ENCODE measurements at places on chromosomes 2 and 18.
A peak's percentile ranks its signal among the peaks of the same experiment; 100 is the strongest.

DNA sequence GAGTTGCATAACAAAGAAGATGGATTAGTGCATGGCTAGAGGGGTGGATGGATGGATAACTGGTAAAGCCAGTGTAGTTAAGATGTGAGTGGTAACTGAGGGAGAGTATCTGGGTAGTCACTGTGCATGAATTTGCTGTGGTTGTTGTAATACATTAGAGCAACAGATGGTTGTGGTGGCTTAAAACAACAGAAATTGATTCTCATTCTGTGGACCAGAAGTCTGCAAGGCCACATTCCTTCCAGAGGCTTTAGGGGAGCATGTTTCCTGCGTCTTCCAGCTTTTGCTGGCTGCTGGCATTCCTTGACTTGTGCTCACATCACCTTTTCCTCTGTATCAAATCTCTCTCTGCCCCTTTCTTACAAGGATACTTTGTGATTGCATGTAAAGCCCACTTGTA lies 155.4 kb downstream of the ASB1 start:
- peak; percentile 72 for DNase-seq

- DNase-seq: no peak
Observed at GRCh38 chr2:183541766-183542165, 417.5 kb downstream of the NUP35 start.

DNA sequence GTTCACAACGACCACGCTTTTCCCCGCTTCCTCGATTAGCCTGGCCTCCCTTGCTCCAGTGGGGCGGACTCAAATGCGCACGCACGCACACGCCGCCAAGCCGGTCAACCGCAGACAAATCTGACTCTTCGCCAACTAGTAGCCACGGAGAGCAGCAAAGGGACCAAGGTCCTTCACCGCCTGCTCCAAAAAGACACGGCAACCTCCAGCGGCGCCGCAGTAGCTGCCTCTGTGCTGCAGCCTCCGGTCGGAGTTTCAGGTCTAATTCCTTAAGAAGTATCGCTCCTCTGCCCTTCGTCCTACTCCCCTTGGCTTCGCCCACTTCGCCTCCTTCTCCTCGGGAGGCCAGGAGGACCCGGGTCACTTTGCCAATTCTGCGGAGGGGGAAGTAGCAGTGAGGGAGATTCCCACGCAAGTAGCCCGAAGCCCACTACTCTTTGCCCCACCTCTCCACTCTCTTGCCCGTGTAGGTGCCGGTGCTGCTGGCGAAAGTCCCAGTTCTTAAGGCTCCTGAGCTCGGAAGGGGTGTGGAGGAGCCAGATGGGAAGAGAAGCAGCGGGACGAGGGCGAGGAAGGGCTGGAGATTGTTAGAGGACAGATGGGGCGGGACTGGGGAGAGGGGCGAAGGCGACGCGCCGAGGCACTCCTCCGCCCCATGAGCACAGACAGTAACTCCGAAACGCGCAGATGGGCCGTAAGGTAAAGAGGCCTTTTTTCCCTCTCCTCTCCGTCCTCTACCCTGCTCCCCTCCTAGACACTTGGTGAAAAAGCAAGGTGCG lies 615 bp downstream of the AKAIN1 start:
- DNase-seq: no peak

- peak; percentile 95 for DNase-seq
Observed at GRCh38 chr2:224039080-224039769, at the start of gene SERPINE2. Gene SERPINE2 (minus strand): TSS chr2:224039286. CDS start chr2:224001900, 37,386 bp downstream.

GRCh38 chr2:213122725-213123124 lies 28.7 kb downstream of the IKZF2 start:
- DNase-seq: peak; percentile 4

GRCh38 chr2:157476953-157477709 lies 33.2 kb upstream of the CYTIP start:
- DNase-seq: peak; percentile 36

DNA sequence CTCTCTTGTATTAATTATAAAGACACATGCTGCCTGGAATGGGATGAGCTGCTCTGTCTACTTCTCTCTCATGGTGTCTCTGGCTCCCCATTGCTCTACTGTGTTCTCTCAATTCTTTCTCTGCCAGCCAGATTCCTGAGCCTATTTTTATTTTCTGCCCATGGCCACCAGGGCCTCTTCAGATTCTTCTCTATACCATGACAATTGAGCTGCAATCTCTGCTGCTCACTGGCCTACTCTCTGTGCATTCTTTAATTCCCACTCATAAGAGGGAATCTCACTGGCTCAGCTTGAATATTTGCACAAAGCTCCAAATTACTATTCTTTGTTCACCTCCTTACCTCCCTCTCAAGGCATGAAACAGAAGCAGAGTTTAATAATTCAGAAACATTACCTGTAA lies 161.4 kb upstream of the GULP1 start:
- DNase-seq: no peak

DNA sequence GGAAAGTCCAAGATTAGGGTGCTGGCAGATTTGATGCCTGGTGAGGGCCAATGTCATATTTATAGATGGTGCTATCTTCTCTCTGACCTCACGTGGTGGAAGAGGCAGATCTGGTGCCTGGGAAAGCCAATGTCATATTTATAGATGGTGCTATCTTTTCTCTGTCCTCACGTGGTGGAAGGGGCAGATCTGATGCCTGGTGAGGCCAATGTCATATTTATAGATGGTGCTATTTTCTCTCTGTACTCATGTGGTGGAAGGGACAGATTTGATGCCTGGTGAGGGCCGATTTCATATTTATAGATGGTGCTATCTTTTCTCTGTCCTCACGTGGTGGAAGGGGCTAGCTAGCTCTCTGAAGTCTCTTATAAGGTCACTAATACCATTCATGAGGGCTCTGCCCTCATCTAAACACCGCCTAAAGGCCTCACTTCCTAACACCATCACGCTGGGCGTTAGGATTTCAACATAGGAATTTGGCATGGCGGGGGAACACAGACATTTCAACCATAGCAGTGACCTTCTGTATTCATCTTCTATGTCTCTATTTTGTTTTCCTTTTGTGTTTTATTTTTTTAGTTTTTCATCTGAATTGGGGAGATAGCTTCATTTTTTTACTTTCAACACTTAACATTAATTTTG lies 278.4 kb downstream of the SPAG16 start:
- DNase-seq: no peak
